IMR-90 (cell line): ENCODE measurements at places on chromosomes 1 and 21.

DNA sequence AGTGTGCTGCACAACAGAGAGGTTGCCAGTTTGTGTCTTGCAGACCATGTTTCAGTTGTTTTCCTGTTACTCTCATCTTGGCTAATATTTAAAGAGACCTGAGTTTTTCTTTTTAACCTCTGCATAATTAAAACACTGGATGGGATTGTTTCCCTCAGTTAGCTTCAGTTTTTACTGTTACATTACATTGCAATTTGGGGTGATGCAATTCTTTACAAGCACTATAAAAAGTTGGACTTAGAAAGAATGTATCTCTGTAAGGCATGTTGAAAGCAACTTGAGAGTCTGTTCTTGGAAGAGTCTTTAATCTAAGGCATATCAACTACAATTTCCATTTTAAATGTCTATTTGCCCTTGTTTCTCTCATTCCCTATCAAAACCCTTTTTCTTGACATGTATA, 99.1 kb downstream of the DNM3 start:
- no peak for DNase-seq

- DNase-seq = peak; percentile 97
Observed at GRCh38 chr1:44049839-44050238, 18.6 kb upstream of the SLC6A9 start.

GRCh38 chr1:10841118-10841517, 44.7 kb upstream of the CASZ1 start:
- no peak for DNase-seq

DNA sequence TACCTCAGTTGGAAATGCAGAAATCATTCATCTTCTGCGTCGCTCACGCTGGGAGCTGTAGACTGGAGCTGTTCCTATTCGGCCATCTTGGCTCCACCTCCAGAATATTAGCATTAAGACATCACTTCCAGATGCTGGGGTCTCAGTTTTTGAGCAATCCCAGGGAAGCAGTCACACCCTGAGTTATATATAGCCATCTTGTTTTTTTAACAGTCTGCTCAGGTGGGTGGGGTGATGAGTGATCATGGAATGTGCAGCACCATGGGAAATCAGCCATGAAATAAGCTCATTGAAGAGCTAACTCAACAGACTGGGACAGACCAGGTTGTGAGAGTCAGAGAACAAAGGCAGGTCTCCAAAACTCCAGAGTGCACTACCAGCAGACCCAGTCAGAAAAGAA, 27.0 kb upstream of the HMGB4 start:
- DNase-seq = no peak

- DNase-seq = no peak
Observed at GRCh38 chr1:22347854-22348760, 103.5 kb upstream of the ZBTB40 start.

- DNase-seq = no peak
Observed at GRCh38 chr1:32681999-32682398, 20.6 kb downstream of the SYNC start.

- DNase-seq = no peak
Observed at GRCh38 chr1:151072224-151072623, 1.7 kb downstream of the GABPB2 start.

- DNase-seq = no peak
Observed at GRCh38 chr1:84266748-84267147, 34.8 kb upstream of the SAMD13 start.

- DNase-seq = no peak
Observed at GRCh38 chr1:29861922-29862321, 625.6 kb downstream of the PTPRU start.

DNA sequence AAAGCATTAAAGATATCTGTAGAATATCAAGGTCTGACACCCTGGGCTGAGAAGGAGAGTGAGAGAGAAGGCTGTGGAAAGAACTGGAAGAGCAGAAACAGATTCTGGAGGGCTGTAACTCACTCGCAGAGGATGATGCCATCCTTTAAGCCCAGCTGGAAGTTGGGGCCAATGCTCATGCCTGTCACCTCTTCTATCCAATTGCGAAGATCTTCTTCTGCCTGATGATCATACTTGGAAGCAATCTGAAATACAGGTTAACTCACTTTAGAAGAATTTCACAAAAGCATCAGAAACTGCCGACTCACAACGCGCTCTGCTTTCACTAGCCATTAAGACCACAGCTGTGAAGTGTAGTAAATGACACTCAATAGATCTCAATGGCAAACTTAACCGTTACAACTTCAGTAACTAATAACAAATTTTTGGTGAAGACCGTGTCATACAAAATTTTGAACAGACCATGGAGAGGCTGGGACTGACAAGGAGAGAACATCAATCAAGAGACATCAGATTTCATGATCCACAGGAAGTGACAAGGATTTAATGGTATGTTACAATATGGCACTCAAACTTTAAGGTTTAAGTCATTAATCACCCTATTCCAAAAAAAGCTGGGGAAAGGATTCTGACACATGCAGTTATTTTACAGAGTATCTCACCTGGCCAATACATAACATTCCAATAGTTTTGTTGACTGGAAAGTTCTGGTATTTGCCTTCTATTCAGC, 23.5 kb downstream of the CNN3 start:
- DNase-seq = peak; percentile 49

GRCh38 chr1:15341634-15342407, 67.9 kb upstream of the EFHD2 start:
- peak; percentile 85 for DNase-seq

DNA sequence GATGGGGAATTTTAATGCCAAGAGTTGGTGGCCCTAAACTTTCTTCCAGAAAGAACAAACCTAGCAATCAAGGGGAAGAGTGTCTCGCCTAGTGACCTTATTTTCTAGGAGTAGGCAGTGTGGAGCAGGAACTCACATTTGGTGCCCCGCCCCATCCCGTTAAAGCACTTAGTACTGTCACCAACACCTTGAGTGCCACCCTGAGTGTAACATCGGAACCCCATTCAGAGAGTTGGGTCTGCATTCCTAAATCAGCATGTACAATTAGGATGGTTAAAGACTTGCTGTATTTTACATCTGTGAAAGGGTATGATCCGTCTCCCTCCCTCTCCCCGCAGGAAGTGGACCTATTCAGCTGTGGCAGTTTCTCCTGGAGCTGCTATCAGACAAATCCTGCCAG, 15.5 kb downstream of the ETS2 start:
- no peak for DNase-seq

- no peak for DNase-seq
Observed at GRCh38 chr1:2449636-2450454, 26.2 kb upstream of the PLCH2 start.

- DNase-seq = no peak
Observed at GRCh38 chr1:6950001-6950765, 164.9 kb downstream of the CAMTA1 start.

DNA sequence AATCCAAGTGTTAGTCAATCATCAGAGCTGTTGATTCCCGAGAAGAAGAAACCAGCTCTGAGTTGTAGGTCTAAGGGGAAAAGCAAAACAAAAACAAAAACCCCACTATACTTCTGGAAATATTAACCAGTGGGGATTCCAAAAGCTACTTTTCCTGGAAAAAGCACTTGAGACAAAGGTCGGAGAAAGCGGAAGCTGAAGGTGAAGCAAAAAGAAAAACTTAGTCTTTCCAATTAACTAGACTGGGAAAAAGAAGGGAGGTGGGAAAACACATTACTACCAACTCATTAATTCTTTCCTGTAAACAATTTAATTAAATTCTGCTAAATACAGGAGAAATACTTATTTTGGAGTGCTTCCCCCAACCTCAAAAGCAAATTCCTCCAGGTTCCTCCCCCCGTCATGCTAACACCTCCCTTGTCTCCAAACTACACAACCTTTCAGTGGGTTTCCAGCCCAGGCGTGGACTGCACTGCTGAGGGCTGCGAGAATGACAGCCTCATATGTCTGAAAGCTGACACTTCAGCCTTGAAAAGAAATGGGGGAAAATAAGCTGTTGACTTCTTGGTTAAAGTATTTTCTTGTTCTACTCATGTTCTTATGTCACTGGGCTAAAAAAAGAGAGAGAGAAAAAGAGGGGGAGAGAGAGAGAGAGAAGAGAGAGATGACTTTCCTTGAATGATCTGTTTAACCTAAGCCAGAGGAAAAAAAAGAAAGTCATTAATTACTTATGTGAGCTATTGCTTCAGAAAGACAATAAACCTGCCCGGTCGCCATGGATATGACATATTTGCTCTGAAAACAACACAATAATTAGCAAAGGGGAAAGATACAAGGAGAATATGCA, 5.1 kb downstream of the CASZ1 start:
- no peak for DNase-seq

GRCh38 chr1:151692226-151692625, 24.4 kb downstream of the CELF3 start:
- no peak for DNase-seq

GRCh38 chr1:208821939-208822338, 577.8 kb upstream of the PLXNA2 start:
- DNase-seq = no peak

DNA sequence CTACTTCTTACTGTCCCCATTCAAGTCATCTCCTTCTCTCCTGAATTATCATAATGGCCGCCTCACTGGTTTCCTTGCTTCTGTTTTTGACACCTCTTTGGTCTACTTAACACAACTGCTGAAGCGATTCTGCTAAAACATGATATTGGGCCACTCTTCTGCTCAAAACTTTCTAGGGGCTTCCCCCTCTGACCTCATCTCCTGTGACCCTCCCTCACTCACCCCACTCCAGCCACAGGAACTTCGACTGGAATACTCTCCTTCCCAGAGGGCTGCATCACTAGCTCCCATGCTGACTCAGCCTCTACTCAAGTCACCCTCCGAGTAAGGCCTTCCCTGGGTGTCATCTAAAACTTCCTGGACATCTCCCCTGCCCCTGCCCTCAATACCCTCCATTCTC, 35.7 kb downstream of the NRIP1 start:
- no peak for DNase-seq
